Fibroblast of the conjunctiva (primary cell): ENCODE measurements at places on chromosomes 3 and 15.

DNA sequence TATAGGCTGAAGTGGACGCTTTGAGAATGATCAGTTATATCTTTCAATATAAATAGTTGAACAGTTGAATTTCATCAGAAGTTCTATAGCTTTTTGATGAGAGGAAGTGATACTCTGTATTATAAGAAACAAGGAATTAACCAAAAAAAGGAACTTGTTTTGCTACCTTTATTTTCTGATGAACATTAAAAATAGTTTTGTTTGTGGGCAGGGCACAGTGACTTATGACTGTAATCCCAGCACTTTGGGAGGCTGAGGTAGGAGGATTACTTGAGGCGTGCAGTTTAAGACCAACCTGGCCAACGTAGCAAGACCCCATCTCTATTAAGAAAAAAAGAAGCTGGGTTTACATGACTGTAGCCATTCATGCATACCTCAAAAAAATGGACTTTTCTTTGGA, 16.7 kb downstream of the BLOC1S6 start:
- no peak for DNase-seq

DNA sequence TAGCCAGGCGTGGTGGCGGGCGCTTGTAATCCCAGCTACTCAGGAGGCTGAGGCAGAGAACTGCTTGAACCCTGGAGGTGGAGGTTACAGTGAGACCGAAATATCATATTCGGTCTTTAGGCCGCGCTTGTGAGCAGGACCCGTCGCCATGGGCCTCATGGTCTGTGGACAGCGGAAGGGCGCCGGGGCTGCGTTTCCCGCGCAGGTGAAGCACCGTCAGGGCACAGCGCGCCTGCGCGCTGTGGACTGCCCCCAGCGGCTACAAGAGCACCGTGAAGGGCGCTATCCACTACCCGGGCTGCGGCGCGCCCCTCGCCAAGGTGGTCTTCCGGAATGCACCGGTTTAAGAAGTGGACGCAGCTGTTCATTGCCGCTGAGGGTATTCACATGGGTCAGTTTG, 482.0 kb upstream of the NAALADL2 start:
- no peak for DNase-seq

- no peak for DNase-seq
These were observed at the start of gene CHRNB4 for GRCh38 chr15:78641102-78641748. Gene CHRNB4 (minus strand): TSS chr15:78641210. CDS start chr15:78641133, 77 bp downstream.

- no peak for DNase-seq
These were observed 115.8 kb upstream of the PLCL2 start for GRCh38 chr3:16768956-16769355.

DNA sequence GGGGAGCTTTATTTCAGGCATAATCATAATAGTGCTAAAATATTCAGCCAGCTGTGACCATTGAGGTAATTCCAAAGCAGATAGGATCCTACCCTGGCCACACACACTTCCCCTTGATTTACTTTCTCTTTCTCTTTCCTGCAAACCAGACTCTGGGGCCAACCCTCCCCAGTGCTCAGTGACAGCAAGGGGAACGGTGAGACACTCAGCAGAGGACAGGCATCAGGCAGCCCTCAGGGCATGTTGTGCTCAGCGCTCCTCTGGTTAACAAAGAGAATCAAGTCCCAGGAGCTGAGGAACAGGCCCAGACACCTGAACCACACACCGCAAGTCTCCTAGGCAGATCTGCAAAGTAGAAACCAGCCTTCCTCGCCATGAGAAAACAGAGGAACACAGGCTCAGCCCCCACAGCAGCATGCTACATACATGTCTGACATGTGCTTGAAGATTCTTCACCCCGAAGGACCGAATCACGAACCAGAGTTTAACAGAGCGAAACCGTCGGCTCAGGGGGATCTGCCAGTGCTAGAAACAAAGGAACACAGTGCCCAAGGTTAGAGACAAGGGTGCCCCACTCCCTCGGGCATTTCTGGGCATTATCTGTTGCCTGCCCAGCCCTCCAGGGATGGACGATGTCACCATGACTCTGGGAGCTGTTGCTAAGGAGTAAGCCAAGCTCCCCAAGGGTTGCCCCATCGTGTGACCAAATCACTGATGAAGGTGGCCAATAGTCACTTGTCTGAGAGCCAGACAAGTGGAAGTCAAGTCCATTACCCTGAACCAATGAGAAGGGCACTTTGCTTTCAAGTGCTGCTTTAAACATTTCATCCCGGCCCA, 17.5 kb downstream of the HDC start:
- DNase-seq: no peak

DNA sequence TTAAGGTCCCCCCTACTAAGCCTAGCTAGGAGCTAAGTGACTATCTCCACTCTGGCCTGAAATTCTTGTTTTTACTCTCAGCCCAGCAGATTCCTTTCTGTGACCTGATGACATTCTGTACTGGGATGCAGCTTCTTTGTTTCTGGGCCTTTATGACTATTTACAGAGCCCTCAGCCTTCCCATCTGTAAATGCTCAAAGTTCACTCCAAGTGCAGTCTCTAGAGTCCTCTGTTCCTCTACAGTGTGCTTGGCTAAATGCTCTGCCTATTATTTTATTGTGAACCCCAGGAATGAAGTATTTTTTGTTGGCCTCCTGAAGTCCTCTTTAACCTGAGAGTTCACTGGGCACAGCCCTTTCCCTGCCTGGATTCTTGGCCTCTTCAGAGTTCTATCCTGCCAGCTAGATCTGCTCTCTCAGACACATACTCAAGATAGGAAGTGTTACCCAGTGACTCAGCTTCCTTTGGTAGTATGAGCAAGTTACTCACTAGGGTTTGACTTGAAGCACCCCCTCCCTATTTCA, 278.1 kb upstream of the P2RY1 start:
- DNase-seq: peak; percentile 52

GRCh38 chr3:114092151-114093015, 35.8 kb downstream of the QTRT2 start:
- no peak for DNase-seq

GRCh38 chr3:51360806-51361205, 24.3 kb upstream of the MANF start:
- no peak for DNase-seq

GRCh38 chr3:72860053-72860452, 11.8 kb upstream of the SHQ1 start:
- DNase-seq: no peak

- no peak for DNase-seq
These were observed 397.0 kb downstream of the EPHA3 start for GRCh38 chr3:89504432-89504831.

GRCh38 chr15:80936288-80937078, 53.1 kb downstream of the MESD start:
- no peak for DNase-seq

DNA sequence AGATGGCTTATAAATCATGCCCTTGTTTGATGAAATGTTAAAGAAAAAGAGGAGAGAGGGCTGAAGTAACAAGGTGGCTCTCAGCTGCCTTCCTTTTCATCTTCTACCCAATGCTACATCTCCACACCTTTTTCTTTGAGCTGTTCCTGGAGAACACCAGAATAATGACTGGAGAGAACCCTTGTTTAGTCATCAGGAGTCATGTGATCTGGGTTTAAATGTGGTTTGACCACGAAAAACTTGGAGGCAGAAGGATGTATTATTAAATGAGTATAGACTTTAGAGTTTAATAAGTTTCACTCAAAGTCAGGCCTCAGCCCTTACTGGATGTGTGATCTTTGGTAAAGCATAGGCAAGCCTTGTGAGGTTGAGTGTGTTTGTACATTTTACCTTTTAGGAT, 230.3 kb upstream of the TBL1XR1 start:
- DNase-seq: no peak

DNA sequence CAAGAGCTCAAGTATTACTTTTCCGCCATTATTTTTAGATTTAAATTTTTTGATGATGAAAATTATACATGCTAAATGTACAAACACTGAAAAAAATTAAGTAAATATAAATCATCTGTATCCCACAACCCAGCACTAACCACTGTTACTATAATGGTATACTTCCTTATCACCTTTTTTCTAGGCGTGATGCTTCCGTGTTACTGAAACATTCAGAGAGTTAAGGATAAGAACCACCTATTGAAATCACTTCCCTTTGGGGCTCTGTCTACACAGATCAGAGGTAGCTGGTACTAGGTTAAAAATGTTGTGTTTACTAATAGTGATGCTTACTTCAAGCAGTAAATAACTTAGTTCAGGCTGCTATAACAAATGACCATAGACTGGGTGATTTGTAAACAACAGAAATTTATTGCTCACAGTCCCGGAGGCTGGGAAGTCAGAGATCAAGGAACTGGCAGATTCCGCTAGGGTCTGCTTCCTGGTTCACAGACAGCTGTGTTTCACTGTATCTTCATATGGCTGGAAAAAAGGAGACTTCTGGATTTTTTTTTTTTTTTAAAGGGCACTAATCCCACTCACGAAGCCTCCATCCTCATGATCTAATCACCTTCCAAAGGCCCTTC, 6.4 kb downstream of the SNX4 start:
- no peak for DNase-seq

DNA sequence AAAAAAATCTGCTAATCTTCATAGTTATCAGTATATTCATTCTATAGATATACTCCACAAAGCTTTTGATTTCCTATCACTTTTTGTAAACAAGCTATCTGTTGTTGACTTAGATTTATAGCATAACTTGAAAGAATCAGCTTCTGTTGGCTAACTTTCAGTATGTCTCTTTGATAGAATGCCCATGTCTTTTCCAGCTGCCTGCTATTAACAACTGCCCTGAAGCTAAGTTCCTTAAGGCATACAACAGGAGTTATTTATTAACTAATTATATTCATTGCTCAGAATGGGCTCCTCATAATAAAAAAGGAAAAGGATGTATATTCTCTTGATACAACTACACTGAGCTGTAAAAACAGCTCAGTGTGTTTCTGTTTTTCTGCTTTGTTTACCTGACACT, 293.9 kb downstream of the TUSC7 start:
- DNase-seq: no peak

GRCh38 chr15:40906991-40907802, 12.9 kb downstream of the VPS18 start:
- DNase-seq: no peak

GRCh38 chr15:60124460-60125070, 120.5 kb downstream of the FOXB1 start:
- no peak for DNase-seq

DNA sequence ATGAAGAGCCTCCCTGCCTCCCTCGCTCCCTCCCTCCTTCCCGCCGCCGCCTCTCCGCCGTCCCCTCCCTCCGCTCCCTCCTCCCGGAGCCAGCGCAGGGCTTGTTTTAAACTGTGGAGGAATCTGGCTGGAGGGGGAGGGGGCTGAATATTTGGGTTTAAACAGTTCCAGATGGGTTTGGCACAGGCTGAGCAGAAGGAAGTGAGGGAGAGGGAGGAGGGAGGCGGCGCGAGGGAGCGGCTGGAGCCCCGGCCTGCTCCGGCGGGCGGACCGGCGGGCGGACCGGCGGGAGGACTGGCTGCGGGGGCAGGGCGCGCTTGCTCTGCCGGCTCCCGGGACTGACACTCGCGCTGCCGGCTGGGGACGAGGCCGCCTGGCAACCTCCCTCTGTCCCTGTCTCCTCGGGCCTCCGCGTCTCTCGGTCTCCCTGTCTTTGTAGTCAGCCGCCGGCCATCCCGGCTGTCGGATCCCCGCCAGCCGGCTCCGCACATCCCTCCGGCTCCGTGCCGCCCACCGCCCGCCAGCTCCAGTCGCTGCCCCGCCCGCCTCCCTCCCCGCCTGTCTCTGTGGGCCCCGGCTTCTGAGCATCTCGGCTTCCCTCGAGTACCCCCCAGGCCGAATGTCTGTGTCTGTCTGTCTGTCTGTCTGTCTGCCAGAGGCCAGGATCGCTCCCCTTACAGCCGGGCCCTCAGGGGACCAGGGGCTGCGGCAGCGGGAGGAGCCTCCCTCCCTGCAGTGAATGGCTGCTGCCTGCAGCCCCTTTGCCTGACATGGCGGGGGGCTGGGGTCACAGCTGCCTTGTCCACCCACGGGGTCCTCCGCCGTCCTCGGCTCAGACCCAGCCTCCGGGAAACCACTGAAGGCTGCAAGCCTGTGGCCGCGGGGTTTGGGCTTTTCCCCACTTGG, 7.6 kb downstream of the EPHB3 start:
- peak; percentile 97 for DNase-seq

- peak; percentile 75 for DNase-seq
These were observed 266.8 kb downstream of the ZNF385D start for GRCh38 chr3:21484057-21484827.

- no peak for DNase-seq
These were observed 1.6 kb upstream of the NTRK3 start for GRCh38 chr15:88258093-88258641.

DNA sequence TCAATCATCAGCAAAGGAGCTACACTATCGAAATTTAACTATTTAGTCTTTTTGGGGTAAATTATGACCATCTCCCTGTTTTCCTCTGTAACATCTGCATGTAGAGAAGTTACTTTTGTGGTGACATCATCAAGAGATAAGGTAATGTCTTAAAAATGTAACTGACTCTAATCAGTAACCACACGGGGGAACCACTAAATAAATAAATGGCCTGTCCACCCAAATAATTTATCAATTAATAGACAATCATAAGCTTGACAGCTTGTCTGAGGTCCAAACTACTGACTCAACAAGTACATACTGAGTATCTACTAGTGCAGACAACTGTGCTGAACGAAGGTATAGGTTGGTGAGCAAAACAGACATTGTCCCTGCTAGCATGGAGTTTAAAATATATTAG, 219.3 kb downstream of the SLC9A9 start:
- no peak for DNase-seq

DNA sequence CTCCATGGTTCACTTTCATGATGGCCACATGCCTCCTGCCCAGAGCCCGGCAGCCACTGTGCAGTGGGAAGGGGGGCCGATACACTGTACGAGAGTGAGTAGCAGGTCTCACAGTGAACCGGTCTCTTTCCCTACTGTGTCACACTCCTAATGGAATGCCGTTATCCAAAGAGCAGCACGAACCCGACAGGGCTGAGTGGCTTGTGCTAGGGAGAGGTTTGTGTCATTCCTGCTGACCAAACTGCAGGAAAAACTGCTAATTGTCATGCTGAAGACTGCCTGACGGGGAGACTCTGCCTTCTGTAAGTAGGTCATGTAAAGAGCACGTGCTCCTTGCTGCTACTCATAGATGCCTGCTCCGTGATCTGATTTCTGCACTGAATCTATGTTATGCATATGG, 105.1 kb downstream of the ARPP21 start:
- DNase-seq: no peak

DNA sequence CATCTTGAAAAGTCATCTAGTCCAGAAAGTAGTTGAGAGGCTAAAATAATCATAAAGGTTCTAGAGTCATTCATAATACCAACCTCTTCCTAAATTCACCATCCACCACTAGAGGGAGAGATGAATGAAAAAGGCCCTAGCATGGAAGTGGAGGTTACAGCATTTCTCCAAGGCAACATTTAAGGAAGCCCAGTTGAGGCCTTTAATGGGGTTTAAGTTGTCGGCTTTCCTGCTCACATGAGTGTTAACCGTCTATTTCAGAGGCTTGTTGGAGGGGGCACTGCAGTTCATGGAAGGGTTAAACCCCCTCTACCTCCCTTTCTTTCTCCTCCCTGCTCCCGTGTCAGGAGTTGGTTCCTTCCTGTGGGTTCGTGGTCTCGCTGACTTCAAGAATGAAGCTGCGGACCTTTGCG, 3.8 kb upstream of the SLCO3A1 start:
- peak; percentile 40 for DNase-seq

GRCh38 chr15:74541494-74542165, 610 bp downstream of the ARID3B start:
- no peak for DNase-seq
